Prostate gland (tissue), 2 donors: ENCODE measurements at places on chromosomes 1 and 21. TPM values are rescaled to one million over a fixed set of nuclear protein-coding genes. Genes with fewer than 3 reads are reported as not detected.
A peak's percentile ranks its signal among the peaks of the same experiment; 100 is the strongest.

DNA sequence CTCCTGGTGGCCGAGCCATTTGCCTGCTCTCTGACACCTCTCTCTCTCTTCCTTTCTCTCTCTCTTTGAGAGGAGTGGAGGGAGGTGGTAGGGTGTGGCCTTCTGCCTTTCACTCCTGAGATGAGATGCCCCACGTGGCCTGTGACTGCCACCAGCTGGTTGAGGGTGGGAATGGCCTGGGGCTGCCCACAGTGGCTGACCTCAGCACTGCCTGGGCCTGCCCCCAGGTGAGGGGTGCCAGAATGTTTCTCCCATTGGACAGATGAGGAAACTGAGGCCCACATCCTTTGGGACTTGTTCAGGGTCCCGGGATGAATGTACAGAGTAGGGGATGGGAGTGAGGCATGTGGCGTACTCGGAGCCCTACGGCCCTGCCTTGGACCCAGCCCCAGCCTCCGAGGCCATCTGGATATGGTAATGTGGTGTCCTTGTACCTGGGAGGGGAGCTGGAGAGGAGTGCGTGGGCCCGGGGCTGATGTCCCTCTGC, 12.7 kb upstream of the C1orf167 start:
- H3K27ac ChIP-seq: no peak overlapping the region
- DNase-seq: peak; percentile 21
- no peaks in the 10 kb centered on the region for H3K36me3 ChIP-seq
- no peaks in the 10 kb centered on the region for H3K4me1 ChIP-seq

DNA sequence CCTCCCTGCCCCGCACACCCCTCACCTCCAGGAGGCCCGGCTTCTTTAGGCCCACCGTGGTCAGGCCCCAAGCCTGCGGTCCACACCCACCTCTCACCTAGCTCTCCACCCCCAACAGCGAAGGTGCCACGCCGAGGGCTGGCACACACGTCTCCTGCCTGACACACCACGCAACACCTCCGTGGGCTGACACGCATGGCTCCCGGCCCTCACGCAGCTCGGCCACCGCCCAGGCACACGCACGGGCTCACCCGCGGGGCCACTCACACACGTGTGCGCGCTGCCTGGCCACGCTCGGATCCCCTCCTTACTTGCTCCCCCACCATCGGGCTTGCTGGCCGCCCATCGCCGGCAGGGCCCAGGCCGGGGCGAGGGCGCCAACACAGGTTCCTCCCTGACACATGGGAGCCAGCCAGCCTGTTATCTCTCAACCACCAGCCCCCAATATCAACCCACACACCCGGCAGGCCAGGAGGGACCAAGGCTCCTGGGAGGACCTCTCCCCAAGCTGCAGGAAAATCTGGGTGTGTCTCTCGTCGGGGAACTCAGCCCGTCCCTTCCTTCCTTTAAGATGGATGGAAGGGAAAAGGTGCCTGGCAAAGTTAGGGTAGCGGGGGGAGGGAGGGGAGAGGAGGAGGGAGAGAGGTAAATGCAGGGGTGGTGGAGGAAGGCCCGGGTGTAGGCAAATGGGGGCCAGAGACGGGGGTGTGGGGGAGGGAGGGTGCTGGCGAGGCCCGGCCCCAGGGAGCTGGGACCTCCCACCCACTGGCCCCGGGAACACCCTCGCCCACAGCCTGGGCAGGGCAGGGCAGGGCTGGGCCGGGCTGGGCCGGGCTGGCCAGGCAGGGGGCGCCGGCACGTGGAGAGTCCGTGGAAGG, 546 bp downstream of the ELOVL1 start:
- H3K27ac ChIP-seq: peak overlapping the region; percentile 89
- peak overlapping the region; percentile 66 for H3K4me3 ChIP-seq
- peak; percentile 19 for DNase-seq
- H3K27me3 ChIP-seq: no peaks in the 10 kb centered on the region

The TMEM82 gene
- total RNA-seq: not detected

- H3K27ac ChIP-seq: no peak overlapping the region
- DNase-seq: no peak
- H3K4me3 ChIP-seq: no peak overlapping the region
- no peaks in the 10 kb centered on the region for H3K4me1 ChIP-seq
- no peaks in the 10 kb centered on the region for H3K27me3 ChIP-seq
- no peaks in the 10 kb centered on the region for H3K36me3 ChIP-seq
These were observed 67.6 kb downstream of the FH start for GRCh38 chr1:241451956-241452355.

GRCh38 chr1:237894131-237894530, 3.4 kb upstream of the ZP4 start:
- H3K27ac ChIP-seq: no peak overlapping the region
- H3K4me1 ChIP-seq: no peaks in the 10 kb centered on the region
- no peak for DNase-seq
- no peaks in the 10 kb centered on the region for H3K27me3 ChIP-seq
- no peak overlapping the region for H3K4me3 ChIP-seq

DNA sequence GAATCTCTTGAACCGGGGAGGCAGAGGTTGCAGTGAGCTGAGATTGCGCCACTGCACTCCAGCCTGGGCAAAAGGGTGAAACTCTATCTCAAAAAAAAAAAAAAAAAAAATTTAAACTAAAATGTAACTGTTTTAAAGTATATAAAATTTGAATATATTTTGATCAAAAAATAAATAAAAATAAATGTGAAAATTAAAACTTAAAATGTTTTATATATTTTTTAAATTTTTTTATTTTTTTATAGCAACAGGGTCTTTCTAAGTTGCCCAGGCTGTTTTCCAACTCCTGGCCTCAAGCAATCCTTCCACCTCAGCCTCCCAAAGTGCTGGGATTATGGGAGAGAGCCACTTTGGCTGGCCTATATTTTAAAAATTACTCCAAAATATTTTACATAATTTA, 15.2 kb upstream of the FAM76A start:
- H3K27me3 ChIP-seq: no peaks in the 10 kb centered on the region
- no peak for DNase-seq
- no peaks in the 10 kb centered on the region for H3K36me3 ChIP-seq
- no peaks in the 10 kb centered on the region for H3K4me1 ChIP-seq
- no peak overlapping the region for H3K27ac ChIP-seq

The ST6GALNAC5 gene
- 4.8 TPM for total RNA-seq

DNA sequence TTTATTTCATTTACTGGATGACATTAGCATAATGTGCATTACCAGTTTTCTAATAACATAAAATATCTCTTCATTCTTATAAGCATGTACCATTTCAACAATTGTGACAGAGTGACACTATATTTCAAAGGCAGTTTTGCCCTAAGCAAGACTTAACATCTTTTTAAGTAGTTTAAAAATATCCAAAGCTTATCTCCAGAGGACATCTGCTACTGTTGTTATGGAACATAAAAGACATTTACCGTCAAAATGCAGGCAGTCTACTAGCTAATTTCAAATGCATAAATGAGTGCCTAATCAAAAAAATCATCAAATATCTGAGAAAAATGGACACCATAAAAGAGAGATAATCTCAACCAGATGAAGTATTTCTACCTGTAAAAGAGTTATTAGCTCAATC, 782.4 kb upstream of the BRINP3 start:
- no peaks in the 10 kb centered on the region for H3K36me3 ChIP-seq
- DNase-seq: no peak
- H3K27ac ChIP-seq: no peak overlapping the region
- no peak overlapping the region for H3K4me3 ChIP-seq
- no peaks in the 10 kb centered on the region for H3K27me3 ChIP-seq

DNA sequence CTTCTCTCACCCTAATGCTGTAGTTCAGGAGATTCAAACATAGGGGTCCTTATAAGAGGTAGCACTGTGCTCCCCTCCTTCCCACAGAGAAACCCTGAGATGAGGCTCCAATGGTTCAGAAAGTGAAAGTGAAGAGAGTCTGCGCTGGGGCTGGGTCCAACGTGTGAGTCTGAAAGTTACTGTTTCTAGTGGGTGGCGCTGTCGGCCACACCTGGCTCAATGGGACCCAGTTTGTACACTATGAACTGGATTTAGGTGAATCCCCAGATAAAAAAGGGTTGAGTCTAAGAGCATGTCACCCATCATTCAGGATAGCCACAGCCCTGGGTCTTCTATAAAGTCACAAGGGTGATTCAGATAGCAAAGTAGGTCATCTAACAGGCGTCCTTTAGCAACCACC, 2.8 kb downstream of the SMCP start:
- H3K27ac ChIP-seq: no peak overlapping the region
- H3K36me3 ChIP-seq: no peaks in the 10 kb centered on the region
- no peak for DNase-seq
- no peaks in the 10 kb centered on the region for H3K27me3 ChIP-seq
- no peaks in the 10 kb centered on the region for H3K4me1 ChIP-seq

- no peak for DNase-seq
- no peak overlapping the region for H3K4me3 ChIP-seq
- H3K4me1 ChIP-seq: no peaks in the 10 kb centered on the region
- H3K27ac ChIP-seq: no peak overlapping the region
- no peaks in the 10 kb centered on the region for H3K36me3 ChIP-seq
These were observed 14.4 kb downstream of the S100A16 start for GRCh38 chr1:153598309-153599172.

DNA sequence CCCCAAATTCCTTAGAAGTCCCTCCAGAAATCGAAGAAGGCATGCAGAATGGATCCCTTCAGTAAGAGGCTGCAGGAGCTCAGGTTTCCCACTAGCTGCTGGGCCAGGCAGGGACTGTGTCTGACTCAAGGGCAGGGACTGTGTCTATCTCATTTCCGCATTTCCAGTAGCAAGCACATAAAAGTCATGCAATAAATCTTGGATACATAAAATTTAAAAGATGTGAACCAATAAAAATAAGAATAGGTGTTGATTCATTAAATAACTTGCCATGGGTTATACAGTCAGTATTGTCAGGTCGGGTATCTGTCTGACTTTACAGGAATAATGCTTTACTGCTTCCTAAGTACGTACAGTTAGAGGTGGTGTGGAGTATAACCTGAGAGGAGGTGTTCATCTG, 15.2 kb downstream of the PM20D1 start:
- no peaks in the 10 kb centered on the region for H3K4me1 ChIP-seq
- no peak overlapping the region for H3K27ac ChIP-seq
- no peak overlapping the region for H3K4me3 ChIP-seq
- H3K36me3 ChIP-seq: no peaks in the 10 kb centered on the region

DNA sequence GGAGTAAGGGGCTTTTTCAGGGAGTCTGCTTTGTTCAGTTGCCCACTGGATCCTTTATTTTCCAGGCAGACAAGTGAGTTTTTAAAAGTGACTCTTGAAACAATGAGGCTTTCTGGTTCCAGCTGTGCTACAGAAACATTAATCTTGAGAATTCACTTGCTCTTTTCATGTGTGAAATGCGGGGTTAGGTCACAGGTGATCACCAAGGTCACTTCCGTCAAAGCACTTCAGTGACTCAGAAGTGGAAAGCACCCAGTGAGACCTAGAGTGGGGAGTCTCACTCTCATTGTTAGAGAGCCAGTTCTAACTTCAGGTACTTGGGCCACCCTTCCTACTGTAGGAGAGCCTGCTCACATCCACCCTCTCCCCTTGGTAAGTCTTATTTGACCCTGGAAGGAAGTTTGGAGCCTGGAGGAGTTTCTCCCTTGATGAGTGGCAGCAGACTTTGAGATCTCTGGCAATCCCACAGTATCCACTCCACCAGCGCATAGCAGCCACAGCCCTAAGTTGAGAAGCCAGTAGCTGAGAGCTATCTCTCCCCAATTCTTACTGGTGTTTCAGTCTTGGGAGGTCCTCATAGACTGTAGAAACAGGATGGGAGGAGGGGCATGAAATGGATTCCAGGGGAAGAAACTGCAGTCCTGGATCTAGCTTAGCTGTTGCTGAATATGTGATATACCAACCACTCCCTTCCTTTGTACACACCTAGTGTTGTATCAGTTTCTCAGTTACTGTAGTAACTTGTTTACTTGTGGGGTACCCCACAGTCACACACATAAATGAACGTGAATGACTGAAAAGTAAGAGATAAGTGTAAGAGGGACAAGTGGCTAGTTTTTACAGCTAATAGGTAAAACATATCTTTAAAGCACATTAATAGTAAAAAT, 3.1 kb downstream of the TACSTD2 start:
- no peaks in the 10 kb centered on the region for H3K27me3 ChIP-seq
- peaks cover 8% of the 10 kb centered on the region for H3K4me1 ChIP-seq
- no peaks in the 10 kb centered on the region for H3K36me3 ChIP-seq
- no peak overlapping the region for H3K4me3 ChIP-seq
- H3K27ac ChIP-seq: peak overlapping the region; percentile 61
